Mesothelial cell of epicardium (in vitro differentiated cells): ENCODE measurements at places on chromosomes 6 and 20.

- DNase-seq: peak; percentile 44
- H3K27me3 ChIP-seq: no peaks in the 10 kb centered on the region
- H3K27ac ChIP-seq: peak overlapping the region; percentile 90
- no peaks in the 10 kb centered on the region for H3K36me3 ChIP-seq
- no peak overlapping the region for H3K4me3 ChIP-seq
Observed at GRCh38 chr6:43702534-43703440, 15.2 kb upstream of the MRPS18A start.

- no peak overlapping the region for H3K4me3 ChIP-seq
- no peak for DNase-seq
- H3K4me1 ChIP-seq: peaks cover 21% of the 10 kb centered on the region
Observed at GRCh38 chr20:18739751-18740166, 73.8 kb upstream of the SCP2D1 start.

GRCh38 chr20:35021831-35022230, 66.2 kb downstream of the MYH7B start:
- no peak overlapping the region for H3K4me3 ChIP-seq
- H3K4me1 ChIP-seq: no peaks in the 10 kb centered on the region
- no peak for DNase-seq
- H3K27ac ChIP-seq: no peak overlapping the region

DNA sequence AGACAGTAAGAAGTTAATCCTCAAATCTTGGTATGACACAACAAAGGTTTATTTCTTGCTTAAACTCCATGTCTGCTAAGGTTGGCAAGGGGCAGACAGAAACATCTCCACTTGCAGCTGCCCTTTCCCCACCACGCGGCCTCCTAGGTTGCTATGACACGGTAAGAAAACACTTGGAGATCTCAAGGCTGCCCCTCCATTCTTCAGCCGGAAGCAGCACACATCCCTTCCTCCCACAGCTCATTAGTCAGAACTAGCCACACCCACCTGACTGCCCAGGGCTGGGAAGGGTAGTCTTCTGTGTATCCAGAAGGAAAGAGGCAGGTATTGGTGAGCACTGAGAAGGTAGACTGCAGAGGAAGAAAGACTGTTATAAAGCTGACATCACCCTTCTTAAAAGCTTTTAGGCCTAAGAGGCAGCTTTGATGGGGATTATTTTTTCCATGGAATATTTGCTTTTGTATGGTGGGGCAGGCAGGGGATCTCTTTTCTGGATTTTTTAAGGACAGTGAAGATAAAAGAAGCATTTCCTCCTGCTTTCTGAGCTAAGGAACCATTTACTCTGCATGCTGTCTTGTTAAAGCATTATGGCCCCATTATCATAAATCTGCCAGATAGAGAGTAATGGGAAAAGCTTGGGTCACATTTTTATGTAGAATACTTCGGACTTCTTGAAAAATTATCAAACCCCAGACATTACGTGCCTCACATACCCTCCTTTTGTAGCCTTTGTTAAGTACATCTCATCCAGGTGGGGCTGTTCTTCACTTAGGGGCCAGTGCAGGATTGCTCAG, 41.6 kb downstream of the MRAP2 start:
- DNase-seq: peak; percentile 29
- peaks cover 12% of the 10 kb centered on the region for H3K36me3 ChIP-seq
- peak overlapping the region; percentile 96 for H3K27ac ChIP-seq
- no peaks in the 10 kb centered on the region for H3K27me3 ChIP-seq
- H3K4me1 ChIP-seq: peaks cover 18% of the 10 kb centered on the region
- H3K4me3 ChIP-seq: peak overlapping the region; percentile 33

DNA sequence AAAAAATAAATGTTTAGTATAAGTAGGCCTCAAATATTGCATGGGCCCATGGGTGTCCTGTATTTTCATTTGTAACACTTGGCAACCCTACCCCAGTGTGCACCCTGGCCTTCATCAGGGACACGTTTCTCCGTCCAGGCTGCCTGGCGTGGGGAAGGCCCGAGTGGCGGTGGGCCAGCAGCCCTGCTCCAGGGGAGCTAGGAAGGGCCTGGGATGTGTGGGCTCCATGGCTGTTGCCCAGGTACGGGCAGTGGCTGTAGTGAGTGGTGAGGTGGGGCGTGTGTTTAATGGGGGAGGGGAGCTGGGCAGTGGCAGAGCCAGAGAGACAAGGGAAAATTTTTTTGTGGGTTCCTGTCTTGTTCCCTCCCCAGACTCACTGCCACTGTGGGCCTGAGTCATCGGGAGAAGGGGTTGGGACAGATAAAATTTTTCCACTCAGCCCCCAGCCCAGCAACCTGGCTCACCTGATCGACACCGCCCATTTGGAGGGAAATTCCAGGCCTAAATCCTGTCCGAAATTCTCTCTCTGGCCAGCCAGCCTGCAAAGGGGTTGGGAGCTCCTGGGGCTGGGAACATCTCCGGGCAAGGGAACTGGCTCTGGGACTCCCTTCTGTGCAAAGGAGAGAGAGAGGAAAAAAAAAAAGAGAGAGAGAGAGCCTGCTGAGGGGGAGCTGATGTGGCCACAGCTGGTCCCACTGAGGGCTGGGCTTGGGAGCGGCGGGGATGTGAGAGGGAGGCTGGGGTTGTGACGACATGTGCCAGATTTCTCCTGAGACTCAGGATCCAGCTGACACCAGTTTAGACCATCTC, 32.5 kb upstream of the VEGFA start:
- no peak for DNase-seq
- H3K27me3 ChIP-seq: no peaks in the 10 kb centered on the region
- H3K27ac ChIP-seq: peak overlapping the region; percentile 9
- H3K36me3 ChIP-seq: no peaks in the 10 kb centered on the region
- peaks cover 21% of the 10 kb centered on the region for H3K4me1 ChIP-seq

GRCh38 chr6:167141667-167142432, 15.9 kb downstream of the GPR31 start:
- H3K27ac ChIP-seq: no peak overlapping the region
- H3K4me3 ChIP-seq: no peak overlapping the region
- DNase-seq: peak; percentile 40

DNA sequence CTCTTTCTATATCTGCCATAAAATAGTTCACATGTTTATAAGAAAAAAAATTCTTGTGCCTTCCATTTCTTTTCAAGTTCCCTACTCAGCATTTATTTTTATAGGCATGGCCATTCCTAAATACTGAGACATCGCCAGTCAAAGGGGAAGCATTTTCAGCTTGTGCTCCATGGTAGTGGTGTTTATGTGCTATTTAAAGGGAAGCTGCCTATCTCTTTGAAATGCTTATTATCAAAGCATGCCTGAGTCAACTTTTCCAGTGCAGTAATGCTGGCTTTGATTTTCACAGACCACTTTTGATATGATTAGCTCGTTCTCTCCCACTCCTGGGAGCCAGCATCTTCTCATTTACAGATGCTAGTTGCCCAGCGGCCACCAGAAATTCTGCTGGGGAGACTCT, 124.1 kb upstream of the RIN2 start:
- no peak overlapping the region for H3K4me3 ChIP-seq
- peak overlapping the region; percentile 52 for H3K27ac ChIP-seq
- no peaks in the 10 kb centered on the region for H3K36me3 ChIP-seq

GRCh38 chr6:132817554-132818403, 3.4 kb downstream of the RPS12 start:
- H3K4me3 ChIP-seq: no peak overlapping the region
- peak overlapping the region; percentile 5 for H3K27ac ChIP-seq
- DNase-seq: no peak
- peaks cover 30% of the 10 kb centered on the region for H3K4me1 ChIP-seq
- no peaks in the 10 kb centered on the region for H3K27me3 ChIP-seq

GRCh38 chr6:157761331-157761921, 61.6 kb upstream of the SNX9 start:
- H3K4me1 ChIP-seq: peaks cover 44% of the 10 kb centered on the region
- no peaks in the 10 kb centered on the region for H3K27me3 ChIP-seq
- H3K4me3 ChIP-seq: no peak overlapping the region
- H3K36me3 ChIP-seq: no peaks in the 10 kb centered on the region
- no peak for DNase-seq

GRCh38 chr20:1567392-1568162, 10.1 kb upstream of the SIRPD start:
- peaks cover 33% of the 10 kb centered on the region for H3K27me3 ChIP-seq
- H3K4me1 ChIP-seq: no peaks in the 10 kb centered on the region
- DNase-seq: no peak
- H3K36me3 ChIP-seq: no peaks in the 10 kb centered on the region
- H3K4me3 ChIP-seq: no peak overlapping the region

DNA sequence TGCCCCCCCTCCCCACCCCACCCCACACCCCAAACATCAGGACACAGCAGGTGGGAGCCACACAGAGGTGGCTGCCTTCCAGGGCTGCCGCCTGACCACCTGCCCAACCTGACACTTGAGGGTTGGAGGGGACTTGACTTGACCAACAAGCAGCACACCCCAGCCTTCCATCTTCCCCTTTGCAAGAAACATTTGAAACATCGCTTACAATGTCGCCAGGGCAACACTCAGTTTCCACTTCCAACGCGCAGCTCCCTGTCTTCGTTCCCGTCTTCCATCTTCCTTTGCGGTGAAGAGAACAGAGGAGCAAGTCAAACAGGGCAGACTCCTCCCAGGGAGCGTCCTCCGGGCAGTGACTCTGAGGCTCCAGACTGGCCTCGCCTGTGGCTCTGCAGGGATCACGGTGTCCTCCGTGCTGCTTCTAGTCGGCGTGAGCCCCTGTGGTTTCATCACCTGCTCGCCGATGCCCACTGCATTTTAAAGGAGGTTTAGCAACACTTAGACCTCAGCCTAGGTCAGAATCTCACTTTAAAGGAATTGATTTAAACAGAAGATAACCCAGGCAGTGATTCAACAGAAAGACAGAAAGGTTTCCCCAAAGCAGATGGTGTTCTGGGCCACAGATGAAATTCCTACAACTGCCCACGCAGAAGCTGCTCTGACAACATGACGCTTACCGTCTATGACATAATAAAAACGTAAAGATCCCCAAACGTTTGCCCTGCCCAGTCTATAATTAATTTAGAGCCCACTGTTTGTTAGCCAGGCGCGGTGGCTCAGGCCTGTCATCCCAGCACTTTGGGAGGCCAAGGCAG, 130.8 kb downstream of the TAF4 start:
- DNase-seq: no peak
- no peaks in the 10 kb centered on the region for H3K36me3 ChIP-seq
- H3K27me3 ChIP-seq: no peaks in the 10 kb centered on the region
- H3K4me3 ChIP-seq: no peak overlapping the region

- no peaks in the 10 kb centered on the region for H3K36me3 ChIP-seq
- DNase-seq: no peak
- no peak overlapping the region for H3K27ac ChIP-seq
- H3K4me1 ChIP-seq: no peaks in the 10 kb centered on the region
Observed at GRCh38 chr6:164926686-164927085, 382.7 kb downstream of the C6orf118 start.

DNA sequence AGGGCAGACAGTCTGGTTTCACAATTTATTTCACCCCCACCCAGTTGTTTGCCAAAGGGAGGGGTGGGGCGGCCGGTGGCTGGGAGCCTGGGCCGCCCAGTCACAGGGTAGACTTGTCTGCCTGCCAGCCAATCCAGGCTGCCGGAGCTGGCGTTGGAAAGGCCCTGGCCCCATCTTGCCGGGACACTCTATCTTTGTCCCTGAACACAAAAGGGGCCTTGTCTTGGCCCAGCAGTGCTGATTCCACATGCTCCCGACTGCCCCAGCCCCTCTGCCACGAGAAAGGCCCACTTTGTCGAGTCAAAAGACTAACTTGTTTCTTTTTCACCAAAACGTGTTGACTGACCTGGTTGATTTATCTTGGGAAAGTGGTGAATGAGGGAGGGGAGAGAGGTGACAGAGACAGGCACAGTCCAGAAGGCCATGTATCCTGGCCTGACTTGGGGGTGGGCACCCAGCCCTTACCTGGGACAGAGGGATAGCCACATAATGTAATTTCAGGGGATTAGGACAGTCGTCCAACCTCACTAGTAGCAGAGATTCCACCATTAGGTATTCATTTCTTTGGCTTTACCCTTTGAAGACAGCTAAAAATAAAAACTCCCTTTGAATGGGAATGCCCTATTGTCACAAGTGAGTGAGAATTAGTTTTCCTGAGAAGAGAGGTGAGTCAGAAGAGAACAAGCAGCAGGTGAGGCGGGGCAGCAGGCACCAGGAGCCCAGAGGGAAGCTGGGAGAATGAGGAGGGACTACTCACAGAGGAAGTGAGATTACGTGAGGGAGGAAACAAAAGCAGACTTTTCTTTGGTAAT, 67.0 kb upstream of the SIRPA start:
- H3K27ac ChIP-seq: no peak overlapping the region
- H3K36me3 ChIP-seq: no peaks in the 10 kb centered on the region
- H3K27me3 ChIP-seq: peaks cover 3% of the 10 kb centered on the region
- no peak for DNase-seq

GRCh38 chr20:48728042-48728825, 99.6 kb downstream of the PREX1 start:
- H3K4me1 ChIP-seq: peaks cover 4% of the 10 kb centered on the region
- no peak overlapping the region for H3K27ac ChIP-seq
- no peak for DNase-seq
- H3K36me3 ChIP-seq: no peaks in the 10 kb centered on the region
- H3K27me3 ChIP-seq: no peaks in the 10 kb centered on the region

GRCh38 chr6:158970640-158971275, 29.2 kb downstream of the RSPH3 start:
- DNase-seq: no peak
- no peak overlapping the region for H3K4me3 ChIP-seq
- no peak overlapping the region for H3K27ac ChIP-seq
- no peaks in the 10 kb centered on the region for H3K4me1 ChIP-seq
- H3K27me3 ChIP-seq: no peaks in the 10 kb centered on the region
- peaks cover 33% of the 10 kb centered on the region for H3K36me3 ChIP-seq

DNA sequence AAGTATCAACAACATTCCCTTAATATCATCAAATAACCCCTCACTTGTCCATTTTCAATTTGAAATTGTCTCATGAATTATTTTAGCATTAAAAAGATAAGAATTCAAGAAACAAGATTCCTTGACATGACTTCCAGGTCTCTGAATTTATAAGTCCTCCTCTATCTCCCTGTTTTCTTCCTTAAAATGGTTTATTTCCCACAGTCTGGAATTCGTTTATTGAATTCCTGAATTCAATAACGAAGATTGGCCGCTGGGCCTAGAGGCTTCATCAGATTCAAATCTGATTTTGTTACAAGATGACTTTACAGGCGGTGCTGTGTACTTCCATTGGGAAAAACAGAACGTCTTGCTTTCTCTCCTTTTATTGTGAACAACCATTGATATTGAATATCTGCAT, 48.9 kb upstream of the NELFCD start:
- H3K4me1 ChIP-seq: no peaks in the 10 kb centered on the region
- peaks cover 12% of the 10 kb centered on the region for H3K27me3 ChIP-seq
- no peak overlapping the region for H3K4me3 ChIP-seq
- no peak for DNase-seq
- H3K27ac ChIP-seq: no peak overlapping the region

DNA sequence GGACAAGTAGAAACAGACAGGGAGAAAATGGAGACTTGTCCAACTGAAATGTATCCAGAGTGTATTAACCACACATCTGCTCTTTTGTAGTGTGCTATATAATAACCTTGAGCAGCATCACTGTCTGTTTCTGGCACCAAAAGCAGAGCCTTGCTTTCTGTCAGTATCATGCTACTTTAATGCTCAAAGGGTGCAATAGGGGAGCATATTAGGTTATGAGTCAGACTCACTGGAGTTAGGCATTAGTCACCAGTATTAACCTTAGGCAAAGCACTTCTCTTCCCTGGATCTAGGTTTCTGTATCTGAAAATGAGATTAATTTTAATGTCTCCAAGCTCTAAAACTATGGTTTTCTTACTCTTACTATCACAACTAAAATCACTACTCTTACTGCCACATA, 280.1 kb downstream of the TFAP2B start:
- H3K36me3 ChIP-seq: no peaks in the 10 kb centered on the region
- DNase-seq: no peak
- no peak overlapping the region for H3K4me3 ChIP-seq
- H3K27ac ChIP-seq: no peak overlapping the region
- no peaks in the 10 kb centered on the region for H3K4me1 ChIP-seq
- H3K27me3 ChIP-seq: no peaks in the 10 kb centered on the region
